ENCODE measurements at places on chromosomes 11 and 22.

DNA sequence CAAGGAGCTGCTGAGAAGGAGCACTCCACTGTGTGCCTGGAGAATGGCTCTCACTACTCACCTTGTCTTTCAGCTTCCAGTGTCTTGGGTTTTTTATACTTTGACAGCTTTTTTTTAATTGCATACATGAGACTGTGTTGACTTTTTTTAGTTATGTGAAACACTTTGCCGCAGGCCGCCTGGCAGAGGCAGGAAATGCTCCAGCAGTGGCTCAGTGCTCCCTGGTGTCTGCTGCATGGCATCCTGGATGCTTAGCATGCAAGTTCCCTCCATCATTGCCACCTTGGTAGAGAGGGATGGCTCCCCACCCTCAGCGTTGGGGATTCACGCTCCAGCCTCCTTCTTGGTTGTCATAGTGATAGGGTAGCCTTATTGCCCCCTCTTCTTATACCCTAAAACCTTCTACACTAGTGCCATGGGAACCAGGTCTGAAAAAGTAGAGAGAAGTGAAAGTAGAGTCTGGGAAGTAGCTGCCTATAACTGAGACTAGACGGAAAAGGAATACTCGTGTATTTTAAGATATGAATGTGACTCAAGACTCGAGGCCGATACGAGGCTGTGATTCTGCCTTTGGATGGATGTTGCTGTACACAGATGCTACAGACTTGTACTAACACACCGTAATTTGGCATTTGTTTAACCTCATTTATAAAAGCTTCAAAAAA, 72.6 kb downstream of the NCAPD3 start:
- DNase-seq: no peak

- no peak for DNase-seq
Measured at GRCh38 chr11:71338801-71339395, 86.5 kb upstream of the SHANK2 start.

- DNase-seq: no peak
Measured at GRCh38 chr11:71255800-71256479, 3.6 kb upstream of the SHANK2 start.

- DNase-seq: no peak
Measured at GRCh38 chr11:33325451-33325850, 68.3 kb downstream of the HIPK3 start.

All from esophagus squamous epithelium (tissue), 5 donors.